ENCODE measurements at places on chromosomes 12 and 14.

DNA sequence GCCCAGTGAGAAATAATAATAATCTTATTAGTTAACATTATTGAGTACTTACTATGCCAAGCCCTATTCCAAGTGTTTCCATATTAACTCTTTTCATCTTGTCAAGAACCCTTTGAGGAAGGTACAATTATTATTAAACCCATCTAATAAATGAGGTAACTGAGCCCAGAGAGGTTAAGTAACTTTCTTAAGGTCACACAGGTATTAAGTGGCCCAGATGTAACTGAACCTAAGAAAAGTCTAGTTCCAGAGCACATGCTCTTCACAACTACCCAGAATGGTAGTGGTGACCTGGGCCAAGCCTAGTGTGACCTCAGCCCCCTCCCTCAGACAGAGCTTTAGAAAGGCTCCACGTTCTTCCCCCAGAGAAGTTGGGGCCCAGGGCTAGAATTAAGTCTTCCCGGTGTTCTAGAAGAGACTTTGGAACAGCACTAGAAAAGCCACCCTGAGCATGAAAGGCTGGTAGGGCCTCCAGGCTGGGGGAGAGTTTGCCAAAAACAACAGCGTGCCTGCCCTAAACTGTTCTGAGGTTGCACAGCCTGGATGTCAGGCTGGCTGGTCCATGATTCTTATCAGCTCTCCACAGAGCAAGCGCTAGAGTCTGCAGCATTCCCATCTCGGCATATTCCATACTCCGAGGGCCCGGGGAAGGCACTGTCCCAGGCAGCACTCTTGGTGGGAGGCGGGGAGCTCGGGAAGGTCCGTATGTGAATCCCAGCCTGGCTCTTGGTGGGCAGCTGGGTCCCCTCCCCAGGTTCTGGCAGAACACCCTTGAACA lies 41.3 kb upstream of the CTDSP2 start:
- no peak for DNase-seq

- DNase-seq: no peak
These were observed 5.0 kb downstream of the USP30 start for GRCh38 chr12:109057376-109057775.

DNA sequence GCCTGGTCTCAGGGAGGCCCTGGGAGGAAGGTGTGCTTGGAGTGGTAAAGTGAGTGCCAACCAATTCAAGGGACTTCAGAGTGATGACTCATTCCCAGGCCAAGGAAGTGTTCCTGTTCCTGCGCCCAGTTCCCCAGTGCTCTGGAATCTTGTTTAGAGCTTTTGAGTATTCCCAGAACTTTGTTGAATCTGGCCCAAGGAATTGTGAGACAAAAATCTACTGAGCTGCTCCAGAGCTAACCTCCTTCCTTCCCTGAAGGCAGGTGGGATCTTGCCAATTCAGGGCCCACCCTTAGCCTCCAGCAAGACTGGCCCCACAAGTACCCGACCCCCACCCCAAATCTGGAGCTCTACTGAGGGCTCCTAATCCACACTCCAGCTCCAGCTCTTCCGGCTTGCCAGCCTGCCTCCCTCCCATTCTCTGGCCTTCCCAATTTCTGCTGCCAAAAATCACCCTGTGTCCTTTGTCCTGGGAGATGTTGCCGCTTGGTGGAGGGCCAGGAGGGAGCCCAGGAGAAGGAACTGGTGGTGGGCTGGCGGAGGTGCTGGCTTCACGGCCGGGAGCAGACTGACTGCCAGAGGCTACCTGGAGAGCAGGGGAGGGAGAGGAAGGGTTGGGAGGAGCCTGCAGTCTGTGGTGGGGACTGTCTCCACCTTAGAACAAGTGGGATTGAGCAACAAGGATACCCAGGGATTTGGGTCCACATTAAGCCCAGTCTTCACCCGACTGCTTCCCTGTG lies 2.0 kb upstream of the ATN1 start:
- DNase-seq: no peak

DNA sequence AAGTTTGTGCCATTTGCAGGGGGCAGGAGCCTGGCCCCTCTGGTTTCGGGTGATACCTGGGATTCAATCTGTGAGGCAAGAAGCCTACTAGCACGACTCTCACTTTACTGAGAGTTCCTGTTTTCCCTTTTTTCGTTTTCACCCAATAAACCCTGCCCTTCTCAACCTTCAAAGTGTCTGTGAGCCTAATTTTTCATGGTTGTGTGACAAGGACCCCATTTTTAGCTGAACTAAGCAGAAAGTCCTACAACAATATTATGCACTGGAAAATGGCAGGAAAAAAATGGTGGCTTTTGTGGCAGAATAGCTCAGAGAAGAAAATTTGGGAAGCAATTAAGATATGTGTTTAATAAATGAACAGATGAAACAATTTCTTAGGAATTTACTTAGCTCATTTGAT lies 432.1 kb downstream of the C12orf50 start:
- no peak for DNase-seq

- DNase-seq: no peak
These were observed 17.9 kb upstream of the CLEC7A start for GRCh38 chr12:10147714-10148403.

Data from HepG2 (cell line).